ENCODE measurements at places on chromosomes 1 and 21.

DNA sequence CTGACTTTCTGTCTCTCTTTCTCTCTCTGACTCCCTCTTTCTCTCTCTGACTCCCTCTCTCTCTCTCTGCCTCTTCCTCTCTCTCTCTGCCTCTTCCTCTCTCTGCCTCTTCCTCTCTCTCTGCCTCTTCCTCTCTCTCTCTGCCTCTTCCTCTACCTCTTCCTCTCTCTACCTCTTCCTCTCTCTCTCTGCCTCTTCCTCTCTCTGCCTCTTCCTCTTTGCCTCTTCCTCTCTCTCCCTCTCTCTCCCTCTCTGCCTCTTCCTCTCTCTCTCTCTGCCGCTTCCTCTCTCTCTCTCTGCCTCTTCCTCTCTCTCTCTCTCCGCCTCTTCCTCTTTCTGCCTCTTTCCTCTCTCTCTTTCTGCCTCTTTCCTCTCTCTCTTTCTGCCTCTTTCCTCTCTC is 18.6 kb upstream of the ANKRD45 start:
- no peak for DNase-seq

- no peak for DNase-seq
Measured at GRCh38 chr1:26046246-26047095, 553 bp upstream of the SLC30A2 start.

- DNase-seq: no peak
Measured at GRCh38 chr1:92544756-92545165, 58.0 kb upstream of the GFI1 start.

GRCh38 chr1:200873116-200873670 is 412 bp downstream of the GPR25 start:
- DNase-seq: no peak

DNA sequence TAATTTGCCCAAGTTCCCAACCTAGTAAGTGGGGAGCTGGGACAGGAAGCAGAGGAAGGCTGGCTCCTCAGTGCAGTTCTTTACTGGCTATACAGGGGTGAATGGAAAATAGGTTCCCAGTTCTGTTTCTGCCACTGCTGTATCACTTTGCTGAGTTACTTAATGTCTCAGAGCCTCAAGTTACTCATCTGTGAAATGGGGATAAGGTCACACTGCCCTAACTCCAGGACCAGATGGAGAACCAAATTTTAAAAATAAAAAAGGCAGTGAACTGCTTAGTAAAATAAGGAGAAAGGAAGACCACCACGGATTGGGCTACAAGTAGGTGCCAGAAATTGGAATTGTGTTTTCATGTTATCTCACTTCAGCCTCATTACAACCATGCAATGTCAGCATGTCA is 147.8 kb downstream of the OMA1 start:
- DNase-seq: no peak

Data from CD4-positive, alpha-beta T cell treated with Interleukin-17A for 1 hour (primary cell).